ENCODE measurements at places on chromosomes 7 and 10.
A peak's percentile ranks its signal among the peaks of the same experiment; 100 is the strongest.

DNA sequence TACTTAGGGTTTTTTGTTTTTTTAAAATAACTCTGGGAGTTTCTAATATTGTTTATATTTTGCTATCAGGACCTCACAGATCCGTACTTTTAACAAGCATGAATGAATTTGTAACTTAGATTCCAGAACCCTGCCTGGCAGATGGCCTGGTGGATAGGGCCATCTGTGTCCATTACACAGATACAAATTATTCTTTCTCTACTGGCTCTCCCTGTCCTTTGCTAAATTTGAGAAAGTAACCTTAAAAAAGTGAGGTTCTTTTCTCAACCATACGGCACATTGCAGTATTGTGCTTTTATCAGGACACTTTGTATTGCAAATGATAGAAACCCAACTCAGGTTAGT lies 26.6 kb downstream of the LCOR start:
- no peak for DNase-seq

DNA sequence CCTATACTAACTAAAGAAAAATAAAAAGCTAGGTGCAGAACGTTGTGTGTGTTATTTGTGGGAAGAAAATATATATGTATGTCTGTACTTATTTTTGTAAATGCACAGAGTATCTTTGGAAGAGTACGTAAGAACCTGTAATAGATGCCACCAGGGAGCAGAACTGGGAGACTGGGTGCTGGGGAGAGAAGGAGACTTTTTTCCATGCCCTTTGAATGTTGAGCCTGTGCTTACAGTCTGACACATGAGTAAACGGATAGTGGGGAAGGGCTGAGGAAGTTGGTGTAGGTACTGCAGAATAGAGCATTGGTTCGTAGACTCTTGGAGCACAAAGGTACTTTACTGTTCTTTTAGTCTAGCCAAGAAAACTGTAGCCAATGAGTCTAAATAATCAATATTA lies 1.3 kb upstream of the SCRN1 start:
- DNase-seq: no peak

DNA sequence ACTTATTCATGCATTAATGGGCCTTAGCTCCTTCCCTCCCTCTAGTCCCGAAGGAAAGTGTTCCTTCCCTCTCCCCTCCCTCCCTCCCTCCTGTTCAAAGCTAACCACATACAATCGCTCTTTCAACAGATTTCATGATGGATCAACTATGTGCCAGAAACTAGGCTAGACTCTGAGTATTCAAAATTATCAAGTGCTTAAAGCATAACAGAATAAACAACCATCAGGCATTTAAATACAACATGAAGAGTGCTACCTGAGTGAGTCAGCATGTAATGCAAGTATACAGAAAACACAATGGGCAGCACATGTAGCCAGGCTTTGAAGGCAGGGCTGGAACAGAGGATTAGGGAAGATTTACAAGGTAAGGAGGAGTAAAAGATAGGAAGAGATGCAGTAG lies 11.3 kb downstream of the CHCHD3 start:
- no peak for DNase-seq

DNA sequence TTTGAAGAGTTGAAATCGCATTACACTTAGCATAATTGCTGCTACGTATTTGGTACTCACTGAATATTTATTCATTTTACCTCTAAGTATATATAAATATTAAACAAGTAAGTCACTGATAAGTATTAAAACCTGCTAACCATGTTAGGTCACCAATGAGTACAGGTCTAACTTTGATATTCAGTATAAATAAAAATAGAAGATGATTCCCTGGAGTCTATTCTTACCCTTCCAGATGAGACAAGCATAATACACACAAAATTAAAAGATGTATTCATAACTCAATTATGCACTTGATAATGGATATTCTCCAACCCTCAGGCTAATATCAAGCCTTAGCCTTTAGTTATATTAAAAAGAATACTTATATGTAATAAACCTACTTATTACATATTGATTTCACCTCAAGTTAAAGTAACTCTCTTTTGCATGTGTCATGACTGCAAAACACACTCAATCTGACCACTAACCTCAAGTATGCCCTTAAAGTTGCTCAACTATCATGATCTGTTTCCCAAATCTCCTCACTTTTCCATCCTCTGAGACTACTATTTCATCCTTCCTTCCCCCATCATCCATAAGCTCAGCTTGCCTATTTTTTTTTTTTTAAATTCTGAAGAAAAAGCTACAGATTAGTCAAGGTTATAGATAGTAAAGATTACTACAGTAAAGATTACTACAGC lies 46.8 kb downstream of the IPMK start:
- no peak for DNase-seq

GRCh38 chr10:121732656-121733445 lies 134.6 kb upstream of the FGFR2 start:
- no peak for DNase-seq

- DNase-seq: no peak
Observed at GRCh38 chr7:140501966-140502365, 22.7 kb upstream of the MKRN1 start.

DNA sequence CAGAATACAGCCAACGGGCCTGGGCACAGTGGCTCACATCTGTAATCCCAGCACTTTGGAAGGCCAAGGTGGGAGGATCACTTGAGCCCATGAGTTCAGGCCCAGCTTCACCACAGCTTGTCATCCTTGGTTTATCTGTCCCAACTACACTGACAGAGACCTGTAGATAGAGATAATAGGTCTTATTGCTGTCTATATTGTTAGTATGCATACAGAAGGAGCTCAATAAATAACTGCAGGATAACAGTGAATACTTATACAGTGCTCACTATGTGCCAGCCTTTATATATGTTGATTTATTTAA lies 1.3 kb downstream of the CNPY4 start:
- DNase-seq: no peak

GRCh38 chr7:14021069-14021468 lies 31.6 kb upstream of the ETV1 start:
- no peak for DNase-seq

GRCh38 chr7:43139137-43139536 lies 26.7 kb downstream of the HECW1 start:
- no peak for DNase-seq

- no peak for DNase-seq
Observed at GRCh38 chr10:63919575-63920279, 398.5 kb downstream of the REEP3 start.

- DNase-seq: no peak
Observed at GRCh38 chr7:37391791-37392672, 56.6 kb downstream of the ELMO1 start.

DNA sequence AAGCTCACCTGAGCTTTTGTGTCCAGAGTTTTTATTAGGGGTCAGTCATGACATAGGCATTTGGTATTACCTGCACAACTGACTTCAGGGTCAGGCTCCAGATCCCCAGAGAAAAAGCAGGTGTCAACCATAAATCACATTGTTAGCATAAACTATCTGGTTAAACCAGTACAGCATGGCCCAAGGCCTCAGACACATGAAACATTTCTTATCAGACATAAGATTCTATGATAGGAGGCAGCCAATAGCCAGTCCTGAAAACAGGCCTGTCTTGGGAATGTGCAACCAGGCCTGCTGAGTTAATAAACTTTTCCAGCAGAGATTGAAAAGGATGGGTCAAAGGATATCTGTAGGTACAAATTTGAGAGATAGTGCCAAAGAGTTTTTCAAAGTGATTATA lies 116.1 kb downstream of the TPST1 start:
- no peak for DNase-seq

DNA sequence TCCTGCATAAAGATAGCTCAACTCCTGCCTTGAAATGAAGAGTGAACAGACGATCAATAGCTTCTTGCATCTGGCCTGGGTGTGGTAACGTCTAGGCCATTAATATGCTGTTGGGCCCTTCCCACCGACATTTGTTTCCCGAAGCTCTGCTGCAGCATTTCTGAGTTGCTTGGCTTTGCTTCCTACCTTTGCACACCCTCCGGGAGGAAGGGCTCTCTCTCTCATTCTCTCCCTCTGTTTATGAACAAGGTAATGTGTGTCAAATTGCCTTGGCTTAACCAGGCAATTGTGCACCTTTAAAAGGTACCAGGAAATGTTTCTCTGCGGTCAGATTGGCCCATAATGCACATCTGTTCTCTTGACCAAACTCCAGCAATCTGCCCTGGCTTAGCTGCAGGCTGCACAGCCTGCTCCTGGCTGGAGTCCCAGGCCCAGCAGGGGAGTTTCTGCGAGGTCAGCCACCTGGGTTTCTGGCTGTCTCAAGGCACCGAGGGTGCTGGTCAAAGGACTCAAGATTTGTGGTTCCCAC lies 223.7 kb downstream of the SNX10 start:
- DNase-seq: no peak

GRCh38 chr7:106792233-106792926 lies 72.7 kb upstream of the PIK3CG start:
- DNase-seq: no peak

GRCh38 chr10:117409549-117410305 lies 34.5 kb upstream of the PDZD8 start:
- no peak for DNase-seq

DNA sequence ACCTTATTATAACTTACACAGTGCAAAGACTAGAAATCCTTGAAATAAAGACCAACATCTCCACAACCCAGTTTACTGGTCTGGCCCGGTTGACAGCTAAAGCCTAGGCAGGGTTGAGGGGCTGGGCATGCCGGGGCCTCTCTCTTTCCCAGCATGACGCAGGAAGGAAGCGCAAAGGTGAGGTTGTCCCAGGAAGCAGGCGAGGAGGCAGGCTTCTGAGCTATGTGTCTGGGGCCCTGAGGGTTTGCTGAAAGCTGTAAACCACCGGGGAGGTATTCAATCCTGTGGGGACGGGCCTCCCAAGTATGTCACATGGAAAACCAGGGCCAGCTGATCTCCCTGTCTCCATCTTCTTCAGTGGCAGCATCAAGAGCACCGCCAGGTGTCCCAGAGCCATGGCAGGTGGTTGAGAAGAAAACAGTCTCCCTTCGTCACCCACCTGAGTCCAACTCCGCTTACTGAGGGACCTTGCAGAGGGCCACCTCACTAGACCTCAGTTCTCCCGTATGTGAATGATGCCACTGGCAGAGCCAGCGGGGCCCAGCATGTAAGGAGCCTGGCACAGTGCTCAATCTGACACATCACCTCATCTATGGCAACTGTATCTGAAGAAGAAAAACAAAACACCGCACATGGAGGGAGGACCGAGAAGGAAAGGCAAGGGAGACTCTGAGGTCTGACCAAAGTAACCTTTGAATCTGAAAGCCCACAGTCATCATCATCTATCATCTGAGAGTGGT lies 49.5 kb downstream of the FAM53B start:
- DNase-seq: no peak

DNA sequence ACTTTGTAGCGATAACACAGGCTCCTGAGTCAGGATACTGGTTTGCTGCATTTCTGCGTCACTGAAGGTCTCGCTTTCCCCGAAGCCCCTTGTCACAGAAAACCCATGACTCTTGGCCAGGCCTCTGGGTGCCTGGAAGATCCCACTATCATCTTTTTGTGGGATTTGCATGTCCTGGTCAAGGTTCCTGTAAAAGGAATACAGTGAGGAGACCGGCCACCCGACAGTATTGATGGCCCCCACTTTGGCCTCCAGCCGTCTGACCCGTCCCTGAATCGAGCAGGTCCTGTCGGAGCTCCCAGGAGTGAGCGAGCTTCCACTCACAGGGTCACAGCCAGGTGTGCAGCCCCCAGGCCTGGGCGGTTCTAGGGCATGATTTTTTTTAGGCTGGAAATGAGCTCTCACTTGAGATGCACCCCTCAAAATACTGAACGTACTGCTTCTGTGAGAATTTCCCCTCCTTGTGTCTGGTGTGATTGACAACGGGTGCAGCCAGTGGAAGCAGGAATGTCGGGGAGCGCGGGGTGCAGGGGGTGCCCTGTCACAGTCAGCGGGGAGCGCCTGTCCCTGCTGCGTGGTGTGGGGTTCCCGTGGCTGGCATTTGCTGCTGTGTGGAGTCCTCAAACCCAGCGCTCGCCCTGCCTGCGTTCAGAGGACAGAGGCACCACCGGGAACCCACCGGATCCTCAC lies 75.8 kb downstream of the DNAJB6 start:
- no peak for DNase-seq

DNA sequence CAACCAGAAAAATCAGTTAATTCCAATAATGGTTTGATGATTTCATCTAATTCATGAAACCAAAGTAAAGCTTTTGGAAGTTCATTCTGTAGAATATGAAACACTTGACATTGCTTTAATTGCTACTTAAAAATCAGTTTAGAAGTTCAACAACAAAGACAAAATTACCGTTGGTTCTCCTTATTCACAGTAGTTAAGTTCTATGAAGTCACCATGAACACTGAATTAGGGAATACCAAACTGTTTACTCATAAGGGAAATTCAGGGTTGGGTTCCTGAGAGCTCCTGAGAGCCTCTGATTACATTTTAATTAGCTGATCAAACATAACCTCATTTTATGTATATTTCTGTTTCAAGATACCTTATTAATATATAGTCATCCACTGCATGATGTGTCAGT lies 46.2 kb downstream of the ZNF438 start:
- DNase-seq: no peak

DNA sequence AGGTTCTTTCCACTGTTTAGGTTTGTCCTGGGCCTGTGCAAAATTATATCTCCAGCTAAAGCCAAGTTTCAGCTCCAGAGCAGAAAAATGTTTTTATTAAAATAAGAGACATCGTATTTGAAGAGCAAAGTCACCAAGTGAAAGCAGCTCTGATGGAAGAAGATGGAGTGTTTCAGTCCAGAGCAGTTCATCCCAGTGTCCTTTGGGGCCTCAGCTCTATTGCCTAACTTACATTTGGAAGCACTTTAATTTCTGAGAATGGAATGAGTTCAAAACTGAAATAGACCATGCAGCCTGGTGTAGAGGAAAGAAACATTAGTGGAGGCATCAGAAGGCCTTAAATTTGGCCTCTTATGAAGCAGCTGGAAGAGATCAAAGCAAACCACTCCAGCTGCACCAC lies 545.2 kb downstream of the SORCS1 start:
- DNase-seq: no peak

GRCh38 chr10:128704716-128705115 lies 578.5 kb upstream of the MKI67 start:
- no peak for DNase-seq

- DNase-seq: no peak
Observed at GRCh38 chr7:99669782-99670181, 10.0 kb downstream of the CYP3A5 start.

GRCh38 chr7:150368884-150369747 lies 494 bp downstream of the REPIN1 start:
- DNase-seq: peak; percentile 77
